ENCODE measurements at places on chromosomes 13 and 19.

GRCh38 chr13:72379581-72379980 lies 347.8 kb downstream of the MZT1 start:
- no peak overlapping the region for H3K4me3 ChIP-seq
- DNase-seq: no peak
- H3K27ac ChIP-seq: no peak overlapping the region
- H3K27me3 ChIP-seq: no peaks in the 10 kb centered on the region
- no peaks in the 10 kb centered on the region for H3K36me3 ChIP-seq

DNA sequence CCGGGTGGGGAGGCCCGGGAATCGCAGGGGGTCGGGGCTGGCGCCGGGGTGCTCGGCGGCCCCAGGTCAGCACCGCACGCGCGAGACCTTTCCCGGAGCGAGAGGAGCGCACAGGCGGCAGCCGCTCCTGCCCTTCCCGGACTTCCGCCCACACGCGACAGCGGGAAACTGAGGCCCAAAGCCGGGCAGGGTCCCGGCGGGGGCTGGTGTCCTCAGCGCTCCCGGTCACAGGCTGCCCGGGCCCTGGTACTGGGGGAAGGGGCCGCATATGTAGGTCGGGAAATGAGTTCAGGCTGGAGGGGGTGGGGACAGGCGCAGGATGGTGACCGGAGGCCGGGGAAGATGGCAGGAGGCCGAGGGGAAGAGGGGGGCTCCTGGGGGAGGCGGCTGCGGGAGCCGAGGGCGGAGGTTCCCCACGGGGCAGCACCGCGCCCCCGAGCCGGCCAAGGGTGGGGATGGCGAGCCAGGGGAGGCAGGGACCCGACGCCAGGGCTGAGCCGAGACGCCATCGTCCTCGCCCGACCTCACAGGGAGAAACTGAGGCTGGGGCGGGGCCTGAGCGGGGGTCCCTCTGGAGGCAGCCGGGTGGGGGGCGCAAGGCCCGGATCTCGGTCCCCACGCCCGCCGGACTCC lies 662 bp downstream of the CBARP start:
- no peaks in the 10 kb centered on the region for H3K36me3 ChIP-seq
- peaks cover 24% of the 10 kb centered on the region for H3K4me1 ChIP-seq
- DNase-seq: no peak
- H3K27me3 ChIP-seq: no peaks in the 10 kb centered on the region
- H3K27ac ChIP-seq: no peak overlapping the region

GRCh38 chr19:10936661-10937084 lies 8.1 kb downstream of the TIMM29 start:
- no peaks in the 10 kb centered on the region for H3K36me3 ChIP-seq
- H3K4me3 ChIP-seq: no peak overlapping the region
- no peaks in the 10 kb centered on the region for H3K4me1 ChIP-seq
- H3K27me3 ChIP-seq: no peaks in the 10 kb centered on the region

GRCh38 chr19:7004313-7004931 lies 16.8 kb downstream of the MBD3L2B start:
- H3K36me3 ChIP-seq: no peaks in the 10 kb centered on the region
- no peak overlapping the region for H3K27ac ChIP-seq
- H3K4me3 ChIP-seq: no peak overlapping the region
- no peaks in the 10 kb centered on the region for H3K27me3 ChIP-seq
- no peak for DNase-seq

DNA sequence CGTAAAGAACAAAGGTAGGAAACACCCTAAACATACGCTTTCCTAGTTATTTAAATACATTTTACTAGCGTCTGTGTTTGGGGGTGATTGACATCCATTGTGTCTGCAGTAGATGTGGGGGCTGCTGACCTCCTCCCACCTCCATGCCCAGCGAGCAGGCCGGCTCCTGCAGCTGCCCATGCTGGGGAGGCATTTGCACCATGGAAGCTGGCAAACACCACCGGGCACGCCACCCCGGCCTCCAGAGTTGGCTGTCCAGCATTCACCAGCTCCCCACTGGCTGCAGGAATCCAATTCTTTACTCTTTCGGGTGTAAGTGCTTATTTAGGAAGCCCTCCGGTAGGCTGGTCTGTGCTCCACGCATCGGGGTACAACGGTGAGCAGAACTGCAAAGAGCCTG lies 115.4 kb upstream of the USP29 start:
- no peaks in the 10 kb centered on the region for H3K36me3 ChIP-seq
- no peak for DNase-seq
- no peaks in the 10 kb centered on the region for H3K27me3 ChIP-seq
- no peak overlapping the region for H3K4me3 ChIP-seq

Data from CD8-positive, alpha-beta memory T cell (primary cell).